ENCODE measurements at places on chromosomes 16 and 17.

DNA sequence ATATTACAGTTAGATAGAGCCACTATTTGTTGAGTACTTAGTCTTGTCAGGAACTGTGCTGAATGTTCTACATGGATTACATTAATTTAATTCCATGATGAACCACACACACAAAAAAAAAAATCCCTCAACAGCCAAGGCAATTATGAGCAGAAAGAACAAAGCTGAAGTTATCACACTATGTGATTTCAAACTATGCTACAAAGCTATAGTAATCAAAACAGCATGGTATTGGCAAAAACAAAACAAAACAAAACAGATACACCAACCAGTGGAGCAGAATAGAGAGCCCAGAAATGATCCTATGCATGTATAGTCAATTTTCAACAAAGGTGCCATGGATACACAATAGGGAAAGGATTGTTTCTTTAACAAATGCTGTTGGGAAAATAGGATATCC is 8.1 kb upstream of the ERCC4 start:
- no peak for DNase-seq

DNA sequence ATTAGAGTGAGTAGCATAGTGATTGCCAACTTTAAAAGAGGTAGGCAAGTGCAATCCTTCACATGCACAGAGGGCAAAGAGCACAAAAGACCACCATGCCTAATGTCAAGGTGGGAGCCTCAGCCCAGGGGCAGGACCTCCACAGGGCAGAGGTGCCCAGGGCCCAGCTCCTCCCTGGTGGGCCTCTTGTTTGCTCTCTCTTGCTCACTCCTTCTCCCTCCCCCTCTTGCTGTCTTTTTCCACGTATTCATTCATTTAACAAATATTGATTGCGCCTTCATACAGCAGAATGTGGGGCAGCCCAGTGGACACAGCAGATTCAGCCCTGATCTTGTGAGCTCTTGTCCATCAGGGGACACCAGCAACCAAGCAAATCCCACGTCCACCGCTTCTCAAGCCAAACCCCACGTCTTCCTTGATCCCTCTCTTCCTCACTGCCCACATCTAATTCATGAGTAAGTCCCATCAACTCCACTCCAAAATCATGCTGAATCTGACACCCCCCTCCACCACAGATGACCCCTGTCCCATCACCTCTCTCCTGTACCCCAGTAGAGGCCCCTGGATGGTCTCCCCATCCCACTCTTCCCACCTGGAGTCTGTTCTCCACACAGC is 44.1 kb upstream of the RPL38 start:
- no peak for DNase-seq

DNA sequence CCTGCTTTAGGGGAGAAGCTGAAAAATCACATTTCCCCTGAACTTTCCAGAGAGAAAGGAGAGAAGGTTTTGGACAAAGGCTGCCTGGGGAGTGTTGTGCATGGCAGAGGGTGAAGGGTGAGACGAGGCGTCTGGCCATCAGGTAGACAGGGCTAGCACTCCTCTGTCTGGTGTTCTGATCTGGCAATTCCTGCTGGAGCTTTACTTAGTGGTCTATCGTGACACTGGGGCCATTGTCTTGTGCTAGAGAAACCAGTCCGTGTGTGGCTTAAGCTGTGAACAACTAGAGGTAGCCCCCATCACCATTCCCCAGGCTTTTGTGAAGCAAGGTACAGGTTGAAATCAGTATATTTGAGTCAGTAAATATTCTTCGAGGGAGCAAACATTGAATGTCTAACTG is 8.5 kb downstream of the RHBDL3 start:
- DNase-seq, result no peak

GRCh38 chr17:47229535-47230443 is 20.6 kb downstream of the MYL4 start:
- peak; percentile 76 for DNase-seq

GRCh38 chr17:2181897-2182448 is 121.6 kb downstream of the SMG6 start:
- no peak for DNase-seq

- DNase-seq, result no peak
These were observed 155.5 kb downstream of the ZNF423 start for GRCh38 chr16:49700251-49701064.

DNA sequence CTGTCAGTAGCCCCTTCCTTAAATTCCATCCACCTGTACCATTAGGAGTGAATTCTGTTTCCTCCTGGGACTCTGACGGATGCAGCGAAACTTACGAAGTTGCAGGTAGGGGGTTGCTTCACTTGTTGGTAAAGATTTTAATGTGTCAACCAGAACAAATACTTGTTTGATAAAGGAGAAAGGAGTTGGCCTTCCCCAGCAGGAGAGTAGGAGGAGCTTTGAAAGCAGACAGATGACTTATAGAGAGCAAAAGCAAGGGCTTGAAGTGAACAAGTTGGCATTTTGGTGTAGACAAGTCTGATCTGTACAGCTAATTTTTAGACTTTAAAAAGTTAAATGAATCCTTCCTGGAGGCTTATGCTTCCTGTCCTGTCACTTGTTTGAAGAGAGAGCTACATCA is 38.1 kb upstream of the PMFBP1 start:
- no peak for DNase-seq

DNA sequence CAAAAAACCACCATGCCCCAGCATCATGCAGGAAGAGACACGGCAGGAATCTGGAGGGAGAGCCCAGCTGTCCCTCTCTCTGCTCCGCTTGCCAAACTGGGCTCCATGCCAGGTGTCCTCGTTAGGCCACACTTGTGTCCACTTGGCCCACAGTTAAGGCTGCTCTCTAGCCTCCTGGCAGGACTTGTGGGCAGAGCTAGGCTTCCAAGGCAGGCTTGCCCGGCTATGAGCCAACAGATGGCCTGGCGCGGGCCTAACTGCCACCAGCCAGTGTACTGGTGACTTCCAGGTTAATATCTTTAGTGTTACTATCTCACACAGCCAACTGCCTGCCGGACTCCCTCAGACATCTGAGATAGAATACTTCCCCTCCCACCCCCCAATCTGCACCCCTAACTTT is 10.6 kb downstream of the ATP6V0D1 start:
- no peak for DNase-seq

DNA sequence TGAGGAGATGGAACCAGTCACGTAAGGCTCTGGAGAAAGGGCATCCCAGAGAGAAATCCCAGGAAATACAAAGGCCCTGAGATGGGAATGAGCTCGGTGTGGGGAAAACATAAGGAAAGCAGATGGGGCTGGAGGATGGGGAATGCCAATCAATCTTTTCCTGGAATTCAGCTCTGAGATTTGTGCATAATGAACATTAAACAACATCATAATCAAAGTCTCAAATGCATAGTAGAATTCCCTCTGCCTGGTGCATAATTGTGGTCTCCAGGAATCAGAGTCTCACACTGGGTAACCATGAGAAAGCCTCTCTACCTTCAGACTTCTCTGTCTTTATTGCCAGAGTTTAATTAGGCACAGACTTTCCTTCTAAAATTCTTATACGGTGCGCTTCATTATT is 30.8 kb downstream of the OTOA start:
- DNase-seq, result no peak

DNA sequence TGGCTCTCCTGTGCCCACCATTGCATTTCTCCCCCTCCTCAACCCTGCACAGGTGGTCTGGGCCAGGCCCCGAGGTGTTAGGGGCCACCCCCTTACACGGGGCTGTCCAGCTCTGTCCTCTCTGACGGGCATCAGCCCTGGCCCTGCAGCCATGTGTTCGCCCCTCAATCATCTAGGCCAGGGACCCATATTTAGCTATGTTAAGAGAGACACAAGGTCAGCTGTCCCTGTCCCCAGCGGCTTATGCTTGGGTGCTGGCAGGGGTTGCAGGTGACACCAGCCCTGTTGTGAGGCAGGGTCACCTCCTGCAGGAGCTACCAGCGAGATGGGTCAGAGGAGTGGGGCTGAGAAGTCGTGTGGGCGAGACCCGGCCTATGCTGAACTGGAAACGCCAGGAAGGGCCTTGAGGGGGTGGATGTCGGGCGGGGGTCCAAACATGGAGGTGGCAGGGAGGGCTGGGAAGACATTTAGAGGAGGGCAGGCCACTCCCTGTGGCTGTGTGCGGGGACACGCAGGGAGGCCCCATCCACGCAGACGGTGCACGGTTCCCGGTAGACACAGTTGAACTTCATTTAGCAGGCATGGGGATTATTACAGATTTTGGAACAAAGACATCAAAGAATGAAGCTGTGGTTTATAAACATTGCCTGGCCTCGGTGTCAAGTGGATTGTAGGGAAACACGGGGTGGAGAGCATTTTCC is 133.2 kb upstream of the CHMP6 start:
- DNase-seq, result no peak

DNA sequence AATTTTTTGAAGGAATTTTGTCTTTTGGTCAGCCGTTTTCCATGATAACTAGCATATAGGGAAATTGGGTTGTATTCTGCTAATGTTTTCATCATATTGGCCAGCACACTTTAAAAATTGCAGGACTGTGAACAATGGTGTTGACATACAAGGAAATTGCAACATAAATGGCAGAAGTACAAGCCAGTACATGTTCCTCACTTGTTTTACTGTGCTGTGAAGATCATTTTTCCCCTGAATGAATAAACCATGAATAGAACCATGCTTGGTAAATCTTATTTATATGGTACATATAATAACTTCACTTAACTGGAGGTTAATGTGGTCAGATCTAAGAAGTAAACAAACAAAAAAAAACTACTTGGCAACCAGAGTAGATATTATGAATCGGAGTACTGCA is 22.8 kb downstream of the OMG start:
- no peak for DNase-seq

GRCh38 chr16:15653227-15653626 is 3.2 kb downstream of the NDE1 start:
- no peak for DNase-seq

GRCh38 chr16:84054271-84054670 is 11.7 kb upstream of the SLC38A8 start:
- DNase-seq, result no peak

DNA sequence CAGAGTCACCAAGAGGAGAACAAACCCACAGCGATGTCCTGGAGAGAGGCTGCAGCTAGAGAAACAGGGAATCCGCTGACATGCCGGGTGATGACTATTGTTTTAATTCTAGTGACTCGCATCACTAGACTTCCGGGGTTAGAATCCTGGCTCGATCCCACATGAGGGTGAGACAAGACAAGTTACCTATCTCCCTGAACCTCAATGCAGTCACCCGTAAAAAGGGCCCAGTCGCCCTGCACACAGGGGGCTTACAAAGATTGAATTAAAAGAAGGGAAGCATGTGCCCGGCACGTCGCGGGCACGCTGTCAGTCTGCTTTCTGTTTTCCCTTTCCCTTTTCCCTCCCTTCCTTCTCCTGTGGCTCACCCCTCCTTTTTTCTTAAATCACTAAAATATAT is 212.9 kb upstream of the FOXF1 start:
- no peak for DNase-seq

GRCh38 chr16:8812162-8812843 is 14.7 kb downstream of the PMM2 start:
- DNase-seq, result no peak

DNA sequence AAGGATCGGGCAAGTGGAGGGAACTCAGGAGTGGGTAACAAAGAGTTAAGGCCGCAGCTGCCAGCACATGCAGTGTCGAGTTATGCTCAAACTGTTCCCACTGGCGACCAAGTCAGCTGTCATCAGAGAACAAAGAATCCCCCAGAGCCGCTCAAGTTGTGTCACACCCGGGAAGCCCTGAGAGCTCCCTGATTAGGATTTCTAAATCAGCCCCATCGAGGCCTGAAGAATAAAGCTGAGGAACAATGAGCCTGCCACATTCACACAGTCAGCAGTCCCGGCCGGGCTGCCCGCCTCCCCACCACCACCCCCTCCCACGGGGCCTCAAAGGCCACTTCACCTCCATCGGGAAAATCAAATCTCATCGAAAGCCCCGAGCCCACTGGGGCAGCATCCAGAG is 84.5 kb downstream of the SOX9 start:
- no peak for DNase-seq

GRCh38 chr17:48609759-48610281 is 997 bp downstream of the HOXB7 start:
- no peak for DNase-seq

- DNase-seq, result no peak
These were observed 736.5 kb downstream of the KCNJ2 start for GRCh38 chr17:70905796-70906195.

DNA sequence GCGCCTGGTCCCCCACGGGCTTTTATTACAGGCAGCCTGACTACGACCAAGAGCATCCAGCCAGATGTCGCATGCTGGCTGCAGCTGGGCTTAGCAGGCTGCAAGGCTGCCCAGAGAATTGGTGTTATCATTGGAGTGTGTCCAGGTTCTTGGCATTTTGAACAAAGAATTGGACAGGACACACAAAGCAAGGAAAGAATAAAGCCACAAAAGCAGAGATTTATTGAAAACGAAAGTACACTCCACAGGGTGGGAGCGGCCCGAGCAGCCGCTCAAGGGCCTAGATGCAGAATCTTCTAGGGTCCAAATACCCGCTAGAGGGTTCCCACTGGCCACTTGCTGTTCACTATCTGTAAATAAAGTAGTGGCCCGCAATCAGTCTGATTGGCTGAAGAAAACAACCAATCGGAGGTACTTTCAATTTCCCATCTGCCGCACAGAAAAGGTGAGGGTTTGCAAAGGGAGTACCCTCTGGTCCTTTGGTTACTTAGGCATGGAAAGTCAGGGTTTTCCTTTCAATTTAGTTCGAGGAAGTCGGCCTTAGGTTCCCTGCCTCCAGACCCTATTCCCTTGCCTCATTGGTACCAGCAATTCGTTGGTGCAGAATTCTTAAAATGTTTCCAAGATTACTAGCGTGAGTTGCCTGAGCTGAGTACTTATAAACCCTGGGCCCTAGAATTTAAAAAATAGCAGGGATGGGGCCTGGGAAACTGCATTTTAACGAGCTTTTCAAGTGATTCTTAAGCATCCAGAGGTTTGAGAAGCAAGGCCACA is 38.5 kb upstream of the CNEP1R1 start:
- DNase-seq, result no peak

DNA sequence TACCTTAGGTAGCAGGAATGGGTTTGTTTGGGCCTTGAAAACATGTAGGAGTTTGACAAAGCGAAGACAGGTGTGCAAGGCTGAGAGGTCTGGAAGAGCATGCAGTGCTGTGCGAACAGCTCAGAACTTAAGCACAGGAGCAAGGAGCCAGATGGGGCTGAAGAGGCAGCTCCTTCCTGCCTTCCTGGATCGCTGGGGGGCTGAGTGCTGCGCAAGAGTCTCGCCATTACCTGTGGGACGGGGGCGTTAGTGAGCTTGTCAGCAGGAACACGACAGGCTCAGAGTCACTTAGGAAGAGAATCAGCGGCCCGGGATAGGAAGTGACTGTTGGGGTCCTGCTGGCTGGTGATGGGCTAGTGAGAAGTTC is 464 bp upstream of the MRM1 start:
- DNase-seq, result no peak

Data from CD4-positive, alpha-beta T cell treated with Interleukin-10 for 1 hour (primary cell).